Activated CD8-positive, alpha-beta memory T cell treated with anti-CD3 and anti-CD28 coated beads, Interleukin-2, amount 50 U/mL, for 48 hours (primary cell): ENCODE measurements at places on chromosomes 12 and 14.

- DNase-seq = no peak
These were observed 655 bp upstream of the PLEKHG3 start for GRCh38 chr14:64703395-64704142.

DNA sequence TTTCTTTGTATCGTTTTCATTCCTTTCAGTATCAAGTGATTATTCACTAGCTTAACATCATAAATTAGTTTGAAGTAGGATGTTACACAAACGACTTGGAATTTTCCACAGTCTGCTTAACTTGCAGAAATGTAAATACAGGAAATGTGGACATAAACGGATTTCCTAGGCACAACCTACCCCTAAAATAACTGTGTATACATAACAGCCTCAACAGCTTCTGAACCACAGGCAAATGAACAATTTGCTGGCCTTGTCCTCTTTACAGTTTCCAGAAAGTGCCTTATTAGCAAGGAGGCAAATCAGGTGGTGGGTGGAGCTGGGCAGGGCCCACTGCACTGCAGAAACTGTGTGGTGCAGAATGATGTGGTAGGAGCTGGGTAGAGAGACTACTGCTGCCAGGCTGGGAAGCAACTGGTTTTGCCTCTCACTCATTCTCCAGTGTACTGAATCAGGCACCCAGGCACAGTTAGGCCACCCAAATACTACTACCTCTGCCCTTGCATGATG, 14.1 kb downstream of the DRAM1 start:
- DNase-seq = no peak

DNA sequence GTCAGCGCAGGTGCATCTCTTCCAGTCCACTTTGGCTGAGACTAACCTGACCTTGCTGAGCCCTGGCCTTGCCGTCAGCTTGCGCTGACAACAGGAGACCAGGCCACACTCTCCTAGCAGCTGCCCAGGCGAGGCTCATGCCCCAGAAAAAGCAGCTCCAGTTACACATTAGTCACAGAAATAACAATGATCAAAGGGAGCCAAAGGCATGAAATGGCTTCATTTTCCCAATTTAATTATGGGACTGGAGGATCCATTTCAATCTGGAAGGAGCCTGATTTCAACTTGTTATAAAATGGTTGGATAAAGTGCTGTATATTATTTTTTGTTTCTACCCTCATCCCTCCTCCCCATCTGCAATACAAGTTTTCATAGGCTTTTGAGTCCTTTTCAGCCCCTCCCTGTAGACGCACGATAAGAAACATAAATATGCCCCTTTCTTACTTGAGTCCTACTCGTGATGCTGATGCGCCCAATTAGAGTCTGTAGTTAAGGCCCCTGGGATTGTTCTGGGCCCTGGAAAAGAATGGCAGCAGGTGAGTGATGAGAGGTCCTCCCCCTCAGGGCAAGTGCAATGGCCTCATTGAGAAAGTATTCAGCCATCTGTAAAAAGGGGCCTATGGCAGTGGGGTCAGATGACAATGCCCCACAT, 376.0 kb downstream of the C12orf75 start:
- no peak for DNase-seq

DNA sequence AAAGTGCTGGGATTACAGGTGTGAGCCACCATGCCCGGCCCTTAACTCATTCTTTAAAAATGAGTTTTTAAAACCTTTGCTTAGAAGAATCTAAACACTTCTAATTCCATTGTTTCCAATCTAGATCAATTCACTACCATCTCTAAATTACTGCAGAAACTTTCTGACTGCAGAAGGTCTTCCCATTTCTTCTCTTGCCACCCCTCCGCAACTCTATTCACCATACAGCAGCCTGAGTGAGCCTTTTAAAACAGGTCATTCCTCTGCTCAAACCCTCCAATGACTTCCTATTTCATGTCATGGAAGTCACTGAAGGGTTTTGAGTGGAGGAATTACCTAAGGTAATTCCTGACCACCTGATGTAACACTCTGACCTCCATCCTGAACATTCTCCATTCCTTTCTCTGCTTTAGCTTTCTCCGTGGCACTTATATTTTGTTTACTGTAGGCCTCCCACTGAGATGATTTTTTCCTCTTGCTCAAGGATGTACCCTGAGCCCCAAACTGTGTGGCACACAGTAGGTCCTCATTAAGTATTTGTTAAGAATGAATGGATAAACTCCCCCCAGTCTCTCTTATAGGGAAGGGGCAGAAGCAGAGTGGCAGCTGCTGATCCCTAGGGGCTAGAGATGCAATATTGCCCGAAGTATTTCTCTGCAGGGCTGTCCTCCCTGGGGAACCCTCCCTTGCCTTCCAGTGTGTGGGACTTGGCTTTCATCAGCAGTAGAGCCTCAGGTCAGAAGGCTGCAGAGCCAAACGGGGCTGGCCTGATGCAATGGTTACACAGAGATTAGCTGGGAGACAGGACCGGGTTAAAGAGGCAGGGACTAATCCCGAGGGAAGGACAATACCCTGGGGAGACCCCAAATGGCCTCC, 1.2 kb downstream of the DDIT3 start:
- DNase-seq = peak; percentile 66

DNA sequence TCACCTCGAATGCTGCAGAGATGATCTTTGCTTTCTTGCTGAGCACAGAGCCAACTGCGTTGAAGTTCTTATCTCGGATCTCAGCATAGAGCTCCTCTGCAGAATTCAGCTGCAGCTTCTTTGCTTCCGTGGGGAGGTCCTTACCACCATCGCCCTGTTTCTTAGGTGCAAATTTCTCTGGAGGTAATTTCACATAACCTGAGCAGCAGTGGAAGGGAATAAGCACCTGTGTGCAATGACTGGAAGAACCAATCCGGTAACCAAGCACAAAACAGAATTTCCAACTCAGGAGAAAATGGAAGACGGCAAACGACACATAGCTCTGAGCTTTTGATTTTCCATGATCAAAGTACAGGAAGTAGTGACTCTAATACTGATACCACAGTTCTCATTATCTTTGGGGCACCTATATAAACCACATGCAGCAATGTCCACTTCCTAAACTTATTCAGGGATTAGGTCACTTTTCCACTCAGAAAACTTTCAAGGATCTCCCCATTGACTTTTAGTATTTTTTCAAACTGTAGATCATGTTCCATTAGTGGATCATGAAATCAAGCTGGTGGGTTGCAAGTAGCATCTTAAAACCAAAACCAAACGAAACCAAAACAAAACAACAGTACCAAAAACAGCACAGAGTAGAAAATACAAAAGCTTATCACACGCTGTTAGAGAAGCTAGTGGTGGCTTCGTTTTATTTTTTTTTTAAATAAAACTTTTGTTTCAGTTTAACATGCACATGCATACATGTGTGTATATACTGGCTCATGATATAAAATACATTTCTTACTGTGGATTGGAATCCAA, 18.9 kb upstream of the DIABLO start:
- no peak for DNase-seq
